WTC11 (cell line): ENCODE measurements at places on chromosomes 1 and 21.

GRCh38 chr21:35349376-35350080 lies 300.4 kb upstream of the RUNX1 start:
- no peak for DNase-seq

GRCh38 chr1:119358636-119359035 lies 9.9 kb upstream of the HAO2 start:
- no peak for DNase-seq

DNA sequence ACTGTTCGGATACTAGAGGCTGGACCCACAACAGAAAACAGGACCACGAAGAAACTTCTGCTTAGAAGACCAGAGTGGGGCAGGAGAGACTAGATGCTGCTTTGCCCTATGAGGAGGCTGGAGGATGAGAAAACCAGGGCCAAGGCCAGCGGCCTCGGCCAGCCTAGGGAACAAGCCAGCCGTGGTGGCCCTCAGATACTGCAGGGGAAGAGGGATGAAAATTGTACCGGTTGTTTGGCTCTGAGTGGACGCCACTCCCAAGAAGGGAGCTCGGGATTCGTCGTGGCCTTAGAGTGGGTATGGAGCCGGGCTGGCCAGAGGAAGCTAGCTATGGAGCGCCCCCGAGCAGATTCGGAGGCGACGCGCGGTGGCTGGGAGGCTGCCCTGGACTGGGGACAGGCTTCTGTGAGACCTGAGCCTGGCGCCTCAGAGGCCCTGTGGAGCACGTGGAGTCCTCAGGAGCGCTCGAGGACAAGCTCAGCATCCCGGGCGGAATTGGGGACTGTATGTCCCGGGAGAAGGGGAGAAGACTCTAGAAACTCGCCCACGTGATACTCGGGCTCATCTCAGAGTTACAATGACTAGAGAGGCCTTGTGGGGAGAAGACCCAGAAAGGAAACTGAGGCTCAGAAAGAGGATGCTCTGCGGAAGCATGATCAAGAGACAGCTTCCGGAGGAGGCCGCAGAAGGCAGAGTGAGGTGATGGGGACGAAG lies 2.8 kb downstream of the PRRX1 start:
- peak; percentile 46 for DNase-seq

DNA sequence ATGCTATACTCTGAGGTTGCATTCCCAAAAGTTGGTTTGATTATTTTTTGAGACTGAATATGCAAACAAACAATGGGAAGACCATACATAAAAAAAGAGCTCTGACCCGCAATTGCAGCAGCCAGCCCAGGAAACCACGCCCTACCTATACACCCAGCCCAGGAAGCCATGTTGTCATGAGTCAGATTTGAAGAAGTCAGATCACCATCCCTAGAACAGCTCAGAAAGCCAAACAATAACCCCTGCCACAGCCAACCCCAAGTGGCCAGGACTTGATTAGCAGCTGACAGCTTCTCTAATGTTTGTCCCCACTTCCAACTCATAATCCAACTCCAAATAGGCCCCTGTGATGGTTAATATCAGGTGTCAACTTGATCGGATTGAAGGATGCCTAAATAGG lies 621.9 kb downstream of the NPHP4 start:
- DNase-seq = no peak

- no peak for DNase-seq
These were observed 20.4 kb upstream of the SIM2 start for GRCh38 chr21:36678538-36678937.
